C1 segment of cervical spinal cord (tissue), 14 donors: ENCODE measurements at places on chromosomes 1 and 21.

- no peak for DNase-seq
Observed at GRCh38 chr21:45302082-45303061, 14.7 kb upstream of the POFUT2 start.

DNA sequence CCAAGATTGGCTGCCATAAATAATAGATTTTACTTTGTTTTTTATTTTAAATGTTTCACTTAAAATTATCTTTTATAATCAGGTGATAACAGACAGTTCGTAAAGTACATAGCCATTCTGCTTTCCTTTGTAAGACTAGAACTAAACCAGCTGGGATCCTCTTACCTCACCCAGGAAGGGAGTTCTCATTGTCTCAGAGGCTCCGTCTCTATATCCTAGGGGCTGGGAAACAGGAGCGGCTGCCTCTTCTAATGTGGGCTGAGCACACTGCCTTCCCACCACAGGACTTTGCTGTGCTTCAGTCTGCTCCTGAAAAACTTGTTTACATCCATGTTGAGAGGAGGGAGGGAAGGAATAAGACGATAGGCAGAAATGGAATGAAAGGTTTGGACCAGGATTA lies 45.6 kb upstream of the PGD start:
- no peak for DNase-seq

DNA sequence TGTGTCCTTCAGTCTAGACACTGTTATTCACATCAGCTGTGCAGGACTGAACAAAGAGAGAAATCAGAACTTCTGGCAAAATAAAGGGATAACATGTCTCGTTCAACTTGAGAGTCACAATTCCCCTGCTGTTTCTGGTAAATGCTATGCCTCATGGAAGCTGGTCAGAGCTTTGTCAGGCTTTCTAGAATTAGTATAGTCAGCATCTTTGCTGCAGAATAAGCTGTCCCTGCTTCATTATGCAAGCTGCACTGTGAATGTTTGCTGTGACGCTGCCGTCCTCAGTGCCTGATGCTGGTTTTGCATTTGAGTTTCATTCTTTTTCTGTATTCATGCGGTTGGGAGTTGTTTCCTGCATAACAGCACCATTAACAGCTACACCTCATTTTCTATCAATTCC lies 96.4 kb upstream of the KCNJ6 start:
- no peak for DNase-seq

DNA sequence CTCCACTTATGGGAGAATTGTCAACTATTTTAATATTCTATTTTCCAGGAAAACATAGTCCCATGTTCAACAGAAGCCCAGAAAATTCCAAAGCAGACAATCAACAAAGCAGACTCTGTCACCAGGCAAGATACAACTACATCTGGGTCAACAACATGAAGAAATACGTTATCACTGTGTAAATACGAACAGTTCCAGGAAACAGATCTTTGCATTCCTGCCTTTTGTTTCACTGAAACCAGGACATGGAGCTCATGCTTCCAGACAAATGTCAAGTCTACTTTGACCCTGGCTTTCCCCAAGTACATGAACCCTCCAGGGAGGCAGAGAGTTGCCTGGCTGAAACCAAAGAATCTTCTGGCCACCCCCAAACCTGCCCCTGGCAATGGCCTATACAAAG lies 106.7 kb downstream of the SETD4 start:
- no peak for DNase-seq

DNA sequence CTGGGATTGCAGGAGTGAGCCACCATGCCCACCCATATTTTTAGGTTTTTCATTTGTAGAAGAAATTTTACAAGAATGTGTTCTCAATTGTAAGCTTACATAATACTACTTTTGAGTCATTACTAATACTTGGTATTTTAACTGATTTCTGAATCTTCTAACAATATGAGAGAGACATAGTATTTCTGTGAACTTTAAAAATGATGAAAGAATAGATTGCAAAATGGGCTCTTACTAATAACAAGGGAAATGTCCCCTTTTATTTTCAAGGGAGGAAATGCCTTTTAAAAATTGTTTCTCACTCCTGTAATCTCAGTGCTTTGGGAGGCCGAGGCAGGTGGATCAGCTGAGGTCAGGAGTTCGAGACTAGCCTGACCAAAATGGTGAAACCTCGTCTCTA lies 5.9 kb downstream of the AGO3 start:
- DNase-seq: no peak

DNA sequence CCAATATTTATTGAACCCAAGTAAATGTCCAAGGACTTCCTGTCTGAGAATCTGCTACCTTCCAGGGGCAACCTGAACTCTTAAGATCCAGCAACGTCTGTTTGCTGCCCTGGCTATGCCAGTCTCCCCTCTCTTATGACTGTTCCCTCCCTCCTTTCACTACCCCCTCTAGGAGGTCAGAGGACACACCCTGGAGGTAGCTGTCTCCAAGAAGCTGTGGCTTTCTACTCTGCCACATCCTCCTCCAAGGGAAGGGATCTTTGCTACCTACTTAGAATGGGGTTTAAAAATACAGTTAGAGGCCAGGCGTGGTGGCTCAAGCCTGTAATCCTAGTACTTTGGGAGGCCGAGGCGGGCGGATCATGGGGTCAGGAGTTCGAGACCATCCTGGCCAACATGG lies 3.6 kb upstream of the SMPDL3B start:
- DNase-seq: no peak

DNA sequence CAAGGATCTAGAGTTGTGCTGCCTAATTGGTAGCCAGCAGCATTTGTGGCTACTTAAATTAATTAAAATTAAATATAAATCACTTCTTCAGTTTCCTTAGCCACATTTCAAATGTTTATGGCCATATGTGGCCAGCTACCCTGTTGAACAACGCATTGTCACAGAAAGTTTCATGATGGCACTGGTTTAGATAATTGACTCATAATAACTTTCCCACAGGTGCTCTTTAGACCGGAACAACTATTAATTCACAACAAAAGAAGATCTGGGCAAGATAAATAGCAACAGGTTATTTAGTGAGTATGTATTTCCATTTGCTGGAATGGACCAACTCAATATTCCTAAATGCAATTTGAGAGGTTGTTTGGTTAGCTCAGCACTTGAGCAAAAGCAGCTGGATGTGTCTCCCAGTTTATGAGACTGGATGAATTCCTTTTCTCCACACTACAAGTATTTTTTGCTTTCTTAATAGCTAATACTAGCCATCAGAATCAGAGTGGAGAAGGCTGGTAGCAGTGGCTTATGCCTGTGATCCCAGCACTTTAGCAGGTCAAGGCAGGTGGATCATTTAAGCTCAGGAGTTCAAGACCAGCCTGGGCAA lies 3.7 kb upstream of the AMIGO1 start:
- DNase-seq: no peak

- no peak for DNase-seq
Observed at GRCh38 chr1:15410223-15410883, 665 bp downstream of the EFHD2 start.

DNA sequence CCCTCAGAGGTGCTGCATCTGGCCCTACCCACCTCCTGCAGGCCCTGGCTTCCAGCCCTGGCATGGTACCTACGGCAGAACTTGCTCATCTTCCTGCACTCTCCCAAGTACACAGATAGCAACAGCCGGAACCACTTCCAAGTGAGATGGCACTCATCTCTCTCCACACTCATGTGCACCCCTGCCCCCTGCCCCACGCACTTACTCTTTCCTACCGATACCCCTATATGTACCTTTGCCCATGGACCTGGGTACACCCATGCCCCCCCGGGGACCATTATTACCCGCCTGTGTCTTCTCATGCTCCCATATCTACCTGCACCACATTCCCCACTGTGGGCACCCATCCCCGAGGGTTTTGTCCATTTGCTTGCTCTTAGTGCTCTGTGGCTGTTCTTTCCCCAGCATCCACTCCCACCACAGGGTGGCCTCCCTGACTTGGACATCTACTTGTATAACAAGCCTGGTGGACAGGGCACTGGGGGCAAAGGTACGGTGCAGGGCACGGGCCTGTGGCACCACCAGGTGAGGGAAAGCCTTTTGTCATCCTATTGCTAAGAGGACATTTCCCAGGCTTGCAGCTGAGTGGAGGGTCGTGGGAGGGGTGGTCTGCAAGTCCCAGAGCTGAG lies 14.7 kb downstream of the HYI start:
- DNase-seq: no peak

DNA sequence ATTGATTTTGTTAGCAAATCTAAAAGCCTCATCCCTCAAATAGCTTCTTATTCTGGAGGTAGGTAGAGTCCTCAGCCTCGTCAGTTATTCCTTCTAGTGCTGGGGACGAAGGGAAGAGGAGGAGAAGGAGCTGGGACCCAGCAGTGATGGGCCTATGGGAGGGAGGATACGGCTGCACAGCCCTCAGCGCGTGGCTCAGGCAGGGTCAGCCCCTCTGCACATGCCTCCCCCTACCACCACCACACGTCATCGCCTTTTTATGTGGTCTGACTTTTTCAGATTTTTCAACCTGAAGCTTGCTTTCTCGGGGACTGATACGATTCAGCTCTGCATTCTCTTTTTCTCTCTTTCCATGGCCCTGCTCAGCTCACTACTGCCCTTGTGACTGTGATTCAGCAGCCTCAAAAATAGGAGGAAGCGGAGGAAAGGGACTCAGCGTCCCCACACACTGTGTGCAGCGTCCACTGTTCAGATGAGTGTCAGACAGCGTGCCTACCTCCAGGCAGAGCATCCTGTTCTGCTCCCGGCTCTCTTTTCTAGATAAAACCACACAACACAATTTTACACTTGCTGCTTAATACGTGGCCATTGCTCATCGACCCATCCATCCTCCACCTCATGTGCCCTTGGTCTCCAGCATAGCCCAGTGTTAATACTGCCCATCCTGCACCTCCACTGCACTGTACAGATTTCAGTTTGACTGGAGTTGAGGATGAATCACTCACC lies 827 bp downstream of the OR2B11 start:
- no peak for DNase-seq

GRCh38 chr1:43316738-43317520 lies 16.1 kb downstream of the TIE1 start:
- DNase-seq: no peak

DNA sequence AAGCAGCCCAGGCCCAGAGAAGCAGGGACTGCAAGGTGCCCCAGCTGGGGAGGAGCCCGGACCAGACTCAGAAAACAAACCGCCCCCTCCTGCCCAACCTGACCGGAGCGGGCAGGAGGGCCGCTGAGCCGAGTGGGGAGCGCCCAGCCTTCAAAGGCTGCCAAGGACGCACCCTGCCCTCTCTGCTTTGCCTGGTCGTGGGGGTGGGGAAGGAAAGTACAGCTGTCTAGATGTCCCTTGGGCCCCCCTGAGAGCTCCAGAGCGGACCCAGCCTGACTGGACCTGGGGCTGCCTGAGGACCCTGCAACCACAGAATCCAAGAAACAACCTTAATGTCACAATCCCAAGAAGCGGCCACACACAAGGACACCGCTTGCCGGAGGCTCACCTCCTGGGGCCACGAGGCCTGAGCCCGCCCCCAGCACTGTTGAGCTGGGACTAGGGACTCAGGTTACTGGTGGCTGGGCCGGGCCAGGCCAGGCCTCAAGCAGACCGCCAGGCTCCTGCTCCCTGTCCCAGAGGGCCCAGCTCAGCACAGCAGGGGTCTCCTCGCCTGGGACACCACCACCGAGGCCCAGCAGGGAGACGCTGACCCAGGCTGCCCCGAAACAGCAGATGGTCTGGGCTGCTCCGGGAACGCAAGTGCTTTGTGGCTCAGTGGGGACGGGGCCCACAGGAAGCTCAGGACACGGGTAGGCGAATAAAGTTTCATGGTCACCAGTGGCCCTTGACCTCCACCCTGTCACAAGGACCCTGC lies 1.4 kb downstream of the DVL1 start:
- no peak for DNase-seq

GRCh38 chr1:100037656-100037926 lies 67.8 kb downstream of the SLC35A3 start:
- DNase-seq: no peak

DNA sequence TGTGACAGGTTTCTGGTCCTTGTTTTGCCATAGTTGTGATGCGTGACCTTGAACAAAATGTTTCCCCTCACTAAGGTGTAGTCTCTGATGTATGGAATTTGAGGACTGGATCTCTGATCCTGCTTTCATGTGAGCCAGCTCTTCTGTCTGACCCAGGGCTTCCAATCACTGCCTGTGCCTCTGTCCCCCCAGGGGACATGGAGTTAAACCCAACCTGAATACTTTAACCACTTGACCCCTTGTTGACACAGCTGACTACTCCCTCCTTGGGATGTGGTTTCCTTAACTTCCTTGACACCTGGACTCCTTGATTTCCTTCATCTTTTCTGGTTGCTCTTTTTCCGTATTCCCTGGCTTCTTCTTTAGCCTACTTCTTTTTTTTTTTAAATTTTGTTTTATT lies 36.0 kb upstream of the SSBP3 start:
- DNase-seq: no peak

DNA sequence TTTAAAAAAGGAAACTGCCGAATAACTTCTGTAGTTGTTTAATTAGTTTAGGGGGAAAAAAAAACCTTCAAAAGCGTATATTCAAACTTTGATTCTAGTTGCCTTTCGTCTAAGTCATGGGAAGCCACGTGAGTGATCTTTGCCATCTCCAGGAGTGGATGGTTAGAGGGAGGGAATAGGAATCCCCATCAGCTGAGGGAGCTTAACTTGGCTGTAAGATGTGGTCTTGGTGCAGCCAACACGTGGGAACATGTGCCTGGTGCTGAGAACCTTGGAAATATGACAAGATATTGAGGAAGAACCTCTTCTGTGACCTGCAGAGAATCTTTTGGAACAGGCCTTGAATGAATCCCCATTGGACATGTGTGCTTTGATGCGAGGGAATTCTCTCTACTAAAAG lies 1.7 kb downstream of the BACE2 start:
- DNase-seq: no peak

DNA sequence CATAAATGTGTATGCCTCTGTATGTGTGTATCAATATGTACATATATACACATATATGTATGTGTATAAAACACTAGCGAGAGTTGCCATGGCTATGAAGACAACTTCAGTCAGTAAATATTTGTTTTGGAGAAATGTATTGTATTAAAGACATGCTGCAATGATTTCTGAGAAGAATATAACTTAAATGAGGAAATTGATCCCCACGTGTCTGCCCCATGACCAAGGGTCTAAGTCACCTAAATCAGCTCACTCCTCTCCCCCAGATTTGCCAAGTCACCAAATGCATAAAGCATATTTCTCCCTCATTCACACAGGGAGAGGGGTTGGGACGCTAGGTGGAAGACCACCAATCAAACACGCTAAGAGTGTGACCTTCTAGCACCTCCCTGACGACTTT lies 58.3 kb upstream of the LYST start:
- no peak for DNase-seq

GRCh38 chr1:112674440-112674985 lies at the start of gene MOV10:
MOV10 (plus strand) TSS chr1:112674659; CDS start chr1:112674913, 254 bp downstream.
- peak; percentile 59 for DNase-seq

DNA sequence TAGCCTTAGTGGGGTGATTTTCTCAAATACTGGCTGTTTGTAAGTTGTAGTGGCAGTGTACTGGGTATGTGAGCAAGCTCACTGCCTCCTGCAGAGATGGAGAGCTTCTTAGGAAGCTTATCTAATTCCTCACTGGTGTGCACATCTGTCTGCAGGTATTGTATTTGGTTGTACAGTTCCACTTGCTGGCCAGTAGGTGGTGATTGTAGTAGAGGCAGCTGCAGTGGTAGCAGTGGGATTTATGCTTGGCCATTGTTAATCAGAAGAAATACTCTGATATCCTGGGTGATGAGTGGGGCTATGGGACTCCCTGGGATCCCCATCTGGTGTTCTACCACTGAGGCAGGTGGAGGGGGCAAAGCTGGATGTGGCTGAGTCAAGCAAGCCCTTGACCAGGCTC lies 276.1 kb upstream of the SPAG17 start:
- no peak for DNase-seq

GRCh38 chr21:38396325-38396724 lies 102.0 kb downstream of the ERG start:
- DNase-seq: no peak

- no peak for DNase-seq
Observed at GRCh38 chr1:115107516-115108260, 18.4 kb upstream of the TSPAN2 start.

- DNase-seq: no peak
Observed at GRCh38 chr1:57522575-57522974, 98.7 kb upstream of the DAB1 start.
